CD4-positive, alpha-beta T cell treated with Interleukin-2 at 100 ng/mL for 4 hours (primary cell): ENCODE measurements at places on chromosomes 2 and 18.

- no peak for DNase-seq
Measured at GRCh38 chr2:212523756-212524155, 14.8 kb downstream of the ERBB4 start.

DNA sequence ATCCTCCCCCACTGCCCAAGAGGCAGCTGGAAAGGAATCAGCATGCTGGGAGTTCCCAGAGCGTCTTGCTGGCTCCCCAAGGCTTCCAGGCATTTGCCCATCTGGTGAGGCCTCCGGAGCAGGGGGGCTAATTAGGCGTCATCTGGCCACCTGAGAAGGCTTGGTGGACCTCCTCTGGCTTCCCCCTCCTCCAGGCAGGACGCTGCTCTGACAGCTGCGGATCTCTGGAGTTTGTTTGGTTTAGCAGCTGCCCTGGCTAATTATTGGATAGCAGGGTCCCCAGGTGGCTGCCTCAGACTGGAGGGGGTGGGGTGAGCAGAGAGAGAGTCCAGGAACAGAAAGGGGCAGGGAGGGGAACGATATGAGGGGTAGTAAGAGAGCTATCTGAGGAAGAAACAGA, 425.2 kb upstream of the MEX3C start:
- DNase-seq, result no peak

DNA sequence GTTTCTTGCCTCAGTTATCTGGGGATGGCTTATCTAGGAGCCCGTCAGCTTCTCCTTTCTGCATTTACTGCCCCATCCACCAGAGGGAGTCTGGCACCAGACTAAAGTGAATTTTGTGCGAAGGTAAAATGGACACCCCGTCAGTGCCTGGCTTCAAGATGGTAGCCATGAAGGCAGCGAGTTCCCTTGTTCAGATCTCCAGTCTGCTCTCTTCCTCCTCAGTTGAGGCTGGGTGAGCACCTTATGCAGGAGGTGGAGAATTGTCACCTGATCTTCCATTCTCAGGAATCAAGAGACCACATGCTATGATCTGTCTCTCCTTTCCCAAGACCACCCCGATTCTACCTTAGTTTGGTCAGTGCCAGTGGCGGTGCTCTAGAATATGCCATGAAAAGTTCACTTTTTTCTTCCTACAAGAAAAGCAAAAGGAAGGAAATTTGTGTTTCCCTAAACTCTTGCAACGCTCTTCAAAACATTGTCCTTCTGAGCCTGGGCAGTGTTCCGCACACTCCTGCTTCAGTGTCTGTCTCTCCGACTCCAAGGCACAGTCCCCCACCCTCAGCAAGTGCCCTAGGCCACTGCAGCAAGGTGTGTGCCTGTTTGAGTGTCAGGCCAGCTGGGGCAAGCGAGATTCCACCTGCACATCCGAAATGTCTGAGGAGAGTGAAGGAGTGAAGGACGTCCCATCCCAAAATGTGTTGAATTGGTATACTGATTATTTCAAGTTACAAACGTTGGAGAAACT, 168.6 kb downstream of the SS18 start:
- DNase-seq, result peak; percentile 43

- no peak for DNase-seq
Measured at GRCh38 chr2:27249159-27249890, 13.5 kb downstream of the SLC30A3 start.

GRCh38 chr2:7598402-7598801, 681.2 kb downstream of the RNF144A start:
- no peak for DNase-seq

DNA sequence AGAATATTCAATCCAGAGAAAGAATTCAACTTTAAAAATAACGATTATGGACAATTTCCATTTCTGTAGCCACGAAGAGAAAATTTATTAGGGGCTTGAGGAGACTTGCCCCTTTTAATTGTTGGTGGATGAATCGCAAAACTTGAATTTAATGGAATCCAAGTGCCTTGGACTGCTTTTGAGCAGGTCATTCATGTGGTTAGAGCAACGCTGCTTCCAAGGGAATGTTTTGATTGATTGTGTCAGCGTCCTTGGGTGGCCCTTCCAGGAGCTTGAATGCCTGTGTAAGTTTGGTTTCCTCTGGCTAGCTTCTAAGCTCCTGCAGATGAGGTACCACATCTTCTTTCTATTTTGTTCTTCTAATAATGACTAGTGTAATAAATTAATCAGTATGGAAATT, 213.4 kb downstream of the LTBP1 start:
- DNase-seq, result no peak

- DNase-seq, result no peak
Measured at GRCh38 chr2:6650311-6650710, 215.4 kb downstream of the CMPK2 start.

DNA sequence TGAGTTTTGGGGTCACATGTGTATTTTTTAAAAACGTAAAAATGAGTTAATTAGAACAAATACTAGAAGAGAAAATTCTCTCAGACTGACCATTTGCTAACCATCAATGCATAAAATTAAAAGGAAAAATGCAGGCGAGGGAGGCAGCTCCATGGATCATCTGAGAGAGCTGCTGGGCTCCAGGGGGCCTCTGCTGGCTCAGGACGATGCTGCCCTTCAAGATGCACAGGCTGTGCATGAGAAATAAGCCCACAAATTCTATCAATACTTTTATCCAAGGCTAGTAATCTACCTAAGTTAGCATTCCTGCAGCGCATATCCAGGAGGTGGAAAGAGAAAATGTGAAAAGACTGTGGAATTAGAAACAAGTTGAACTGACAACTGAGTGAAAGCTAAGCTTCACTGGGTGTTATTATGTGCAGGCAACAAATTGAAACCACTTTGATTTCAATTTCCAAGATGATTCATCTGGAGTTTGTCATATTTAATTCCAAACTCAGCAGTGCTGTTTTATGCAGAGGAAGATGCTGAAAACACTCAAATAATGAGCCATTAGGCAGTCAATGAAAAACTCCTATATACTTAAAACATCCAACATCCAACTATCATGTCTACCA, 261.1 kb downstream of the NBAS start:
- no peak for DNase-seq

GRCh38 chr2:218008060-218009040, 5.6 kb upstream of the TNS1 start:
- no peak for DNase-seq

DNA sequence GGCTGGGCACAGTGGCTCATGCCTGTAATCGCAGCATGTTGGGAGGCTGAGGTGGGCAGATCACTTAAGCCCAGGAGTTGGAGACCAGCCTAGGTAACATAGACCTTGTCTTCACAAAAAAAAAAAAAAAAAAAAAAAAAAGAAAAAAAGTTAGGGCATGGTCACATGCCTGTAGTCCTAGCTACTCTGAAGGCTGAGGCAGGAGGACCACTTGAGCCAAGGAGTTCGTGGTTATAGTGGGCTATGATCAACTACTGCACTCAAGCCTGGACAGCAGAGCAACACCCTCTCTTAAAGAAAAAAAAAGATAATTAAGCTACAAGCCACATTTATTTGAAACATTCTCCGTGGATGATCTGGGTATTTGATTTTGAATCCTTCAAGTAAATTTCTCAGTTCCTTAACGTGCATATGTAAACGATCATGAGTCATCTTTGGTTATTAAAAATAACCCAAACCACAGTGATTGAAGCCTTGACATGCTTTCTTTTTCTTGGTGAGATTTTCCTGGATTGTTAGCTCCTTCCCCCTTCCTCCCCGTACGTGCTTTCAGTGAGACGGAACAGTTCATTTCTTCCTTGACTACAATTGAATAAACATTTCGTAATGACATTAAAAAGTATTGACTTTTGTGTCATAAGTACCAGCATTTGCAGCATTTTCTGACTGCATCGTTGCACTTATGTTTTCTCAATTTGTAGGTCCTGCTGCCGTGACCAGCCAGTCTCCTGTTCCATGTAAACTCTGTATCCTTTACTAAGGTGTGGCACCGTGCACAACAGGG, 20.3 kb downstream of the RMC1 start:
- no peak for DNase-seq

DNA sequence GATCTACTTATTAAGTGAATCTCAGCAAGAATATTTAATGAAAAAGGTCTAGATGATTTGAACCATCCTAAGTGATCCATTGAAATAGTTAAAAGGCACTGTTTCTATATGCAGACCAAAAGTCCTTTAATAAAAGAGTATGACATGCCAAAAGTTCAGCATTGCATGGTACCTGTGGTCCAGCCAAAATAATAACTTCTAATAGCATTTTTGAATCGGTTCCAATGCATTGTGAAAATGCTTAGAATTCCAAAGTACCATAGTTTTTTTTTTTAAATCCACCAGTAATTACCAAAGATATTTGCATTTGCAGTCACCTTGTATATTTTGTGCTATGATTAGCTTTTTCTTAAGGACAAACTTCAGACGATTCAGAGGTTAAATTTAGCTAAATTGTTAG, 79.9 kb downstream of the NYAP2 start:
- no peak for DNase-seq

GRCh38 chr2:171824086-171824485, 70.0 kb downstream of the SLC25A12 start:
- DNase-seq, result no peak

GRCh38 chr18:77560341-77560992, 310.8 kb downstream of the GALR1 start:
- DNase-seq, result no peak

GRCh38 chr18:56246916-56247315, 391.5 kb downstream of the TXNL1 start:
- DNase-seq, result no peak

DNA sequence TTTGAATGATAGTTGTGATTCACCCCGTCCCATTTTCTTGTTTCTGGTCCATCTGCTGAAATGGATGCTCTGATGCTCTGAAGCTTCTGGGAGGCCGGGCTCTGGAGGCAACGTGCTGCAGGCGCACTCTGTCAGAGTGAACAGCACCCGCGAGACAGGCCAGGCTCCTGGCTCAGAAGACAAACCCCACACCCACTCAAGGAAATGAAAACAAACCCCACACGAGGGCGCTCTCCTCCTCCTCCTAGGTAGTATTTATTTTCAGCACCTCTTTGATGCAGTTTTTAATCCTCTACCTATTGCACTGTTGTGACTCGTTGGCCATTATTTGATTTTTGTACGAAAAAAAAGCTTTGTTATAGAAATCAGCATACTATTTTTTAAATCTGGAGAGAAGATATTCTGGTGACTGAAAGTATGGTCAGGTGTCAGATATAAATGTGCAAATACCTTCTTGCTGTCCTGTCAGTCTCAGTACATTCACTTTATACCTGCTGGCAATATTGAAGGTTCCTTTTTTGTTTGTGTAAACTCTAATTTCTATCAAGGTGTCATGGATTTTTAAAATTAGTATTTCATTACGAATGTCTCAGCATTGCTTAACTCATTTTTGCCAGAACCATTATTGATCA, 10.3 kb upstream of the CHST10 start:
- DNase-seq, result peak; percentile 54

GRCh38 chr2:126739141-126739540, 83.2 kb downstream of the GYPC start:
- DNase-seq, result no peak

DNA sequence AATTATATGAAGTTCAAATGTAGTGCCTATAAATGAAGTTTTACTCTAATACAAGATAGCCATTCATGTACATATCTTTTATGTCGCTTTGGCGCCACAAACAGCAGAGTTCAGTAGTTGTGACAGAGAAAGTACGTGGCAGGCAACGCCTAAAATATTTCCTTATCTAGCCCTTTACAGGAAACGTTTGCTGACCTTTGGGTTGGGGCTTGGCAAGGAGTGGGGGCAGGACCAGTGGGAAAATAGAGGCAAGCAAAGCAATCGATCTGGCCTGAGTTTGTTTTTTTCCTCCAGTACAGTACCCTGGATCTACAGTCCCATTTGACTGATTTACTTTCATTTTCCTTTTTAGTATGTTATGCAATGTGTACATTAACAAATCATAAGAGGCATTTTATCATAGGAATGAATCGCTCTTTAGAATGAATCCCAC, 13.1 kb downstream of the CCDC68 start:
- peak; percentile 13 for DNase-seq

GRCh38 chr18:46427216-46427995, 229.6 kb downstream of the LOXHD1 start:
- no peak for DNase-seq

- DNase-seq, result no peak
Measured at GRCh38 chr18:31482051-31482450, 15.9 kb upstream of the DSG2 start.

DNA sequence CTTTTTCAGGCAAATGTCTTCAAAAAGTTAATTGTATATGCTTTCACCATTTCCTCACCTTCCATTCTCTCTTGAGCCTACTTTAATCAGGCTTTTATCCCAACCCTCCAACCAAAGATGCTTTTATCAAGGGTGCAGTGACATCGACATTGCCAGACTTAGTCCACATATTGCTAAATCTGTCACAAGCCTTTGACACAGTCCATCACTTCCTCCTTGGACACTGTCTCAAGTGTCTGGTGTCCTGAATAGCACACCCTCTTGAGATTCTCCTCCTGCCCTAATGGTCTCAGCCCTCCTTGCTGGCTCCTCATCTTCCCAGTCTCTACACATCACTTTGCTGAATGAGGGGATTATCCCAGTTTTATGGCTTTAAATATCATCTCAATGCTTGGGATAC, 147.5 kb upstream of the SLC39A10 start:
- no peak for DNase-seq

GRCh38 chr2:64750001-64750816, 96.5 kb upstream of the SERTAD2 start:
- DNase-seq, result no peak

GRCh38 chr2:202127687-202128331, 54.8 kb downstream of the KIAA2012 start:
- no peak for DNase-seq

DNA sequence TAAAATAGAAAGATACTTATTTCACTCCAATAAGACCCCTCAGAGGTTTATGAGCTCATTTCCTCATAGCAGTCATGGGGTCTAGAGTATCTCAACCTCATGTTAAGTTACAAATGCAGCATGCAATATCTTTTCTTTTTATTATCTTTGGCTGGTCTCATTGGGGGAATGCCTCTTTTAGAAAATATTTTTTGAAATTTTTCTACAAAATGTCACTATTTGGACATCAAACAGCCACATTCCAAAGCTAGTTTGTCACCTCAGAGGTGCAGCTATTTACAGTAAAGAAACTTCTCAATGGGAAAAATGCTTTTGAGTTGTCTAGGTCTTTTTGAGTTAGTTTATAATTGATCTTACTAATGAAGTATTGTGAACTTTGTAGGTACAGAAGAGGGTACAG, 370.7 kb upstream of the LRATD1 start:
- DNase-seq, result no peak

- DNase-seq, result no peak
Measured at GRCh38 chr2:142037744-142038143, 93.1 kb downstream of the LRP1B start.

GRCh38 chr2:215521031-215521430, 85.2 kb upstream of the FN1 start:
- no peak for DNase-seq

GRCh38 chr18:46097431-46097800, 680 bp downstream of the ATP5F1A start:
- peak; percentile 14 for DNase-seq

DNA sequence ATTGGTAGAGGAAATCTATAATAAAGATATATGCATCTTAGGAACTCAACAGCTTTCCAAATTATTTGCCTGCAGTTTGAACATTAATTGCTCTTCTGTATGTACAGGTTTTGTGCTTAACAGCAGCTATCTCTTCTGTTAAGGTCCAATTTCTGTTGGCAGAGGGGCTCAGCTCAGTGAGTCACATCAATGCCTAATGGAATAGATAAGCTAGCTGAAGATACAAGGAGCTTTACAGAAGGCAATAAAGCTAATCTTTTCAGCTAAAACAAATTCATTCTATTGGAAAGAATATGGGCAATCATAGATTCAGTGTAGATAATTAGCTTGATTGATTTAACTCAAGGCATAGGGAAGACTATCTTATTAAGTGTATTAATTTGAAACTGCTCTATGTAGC, 58.4 kb upstream of the UNC80 start:
- no peak for DNase-seq
